ENCODE measurements at places on chromosomes 7 and 10.

DNA sequence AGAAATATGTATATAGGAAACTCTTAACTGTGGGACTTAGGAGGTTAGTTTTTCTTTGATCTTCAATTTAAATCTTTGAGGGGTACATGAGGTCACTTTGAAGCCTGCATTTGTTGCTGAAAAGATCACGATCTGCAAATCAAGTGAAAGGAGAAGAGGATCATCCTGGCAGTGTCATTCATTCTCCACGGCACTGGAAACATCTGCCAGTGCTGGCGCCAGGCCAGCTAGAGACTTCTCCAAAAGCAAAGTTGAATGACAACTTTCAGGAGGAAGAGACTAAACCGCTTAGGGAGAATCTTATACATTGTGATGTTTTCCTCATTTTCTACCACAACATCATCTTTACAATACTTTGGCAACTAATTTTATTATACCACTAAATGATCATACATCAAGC, 42.5 kb downstream of the MRC1 start:
- DNase-seq: no peak

- no peak for DNase-seq
These were observed 15.6 kb upstream of the SLC25A13 start for GRCh38 chr7:96337519-96337918.

DNA sequence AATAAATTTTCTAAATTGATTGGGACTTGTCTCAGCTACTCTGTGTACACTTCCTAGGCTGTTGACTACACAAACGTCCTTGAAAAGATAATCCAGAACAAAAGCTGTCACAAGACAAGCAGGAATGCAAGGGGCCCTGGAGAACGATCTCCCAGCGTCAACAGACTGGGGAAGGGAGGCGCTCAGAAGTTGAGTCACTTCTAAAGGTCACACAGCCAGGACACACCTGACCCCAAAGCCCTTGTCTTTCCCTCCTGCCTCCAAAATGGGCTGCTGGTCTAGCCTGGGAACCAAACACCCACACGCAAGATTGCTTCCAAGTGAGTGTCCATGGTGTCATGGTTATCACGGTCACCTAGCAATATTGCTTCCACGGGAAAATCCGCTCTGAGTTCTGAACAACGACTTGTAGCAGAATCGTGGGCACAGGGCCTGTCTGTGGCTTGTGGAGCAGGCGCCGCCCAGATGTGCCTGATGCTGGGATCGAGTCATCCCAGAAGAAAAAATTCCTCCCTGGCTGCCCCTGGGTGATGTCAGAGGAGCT, 49.8 kb downstream of the SPOCK2 start:
- DNase-seq: no peak

DNA sequence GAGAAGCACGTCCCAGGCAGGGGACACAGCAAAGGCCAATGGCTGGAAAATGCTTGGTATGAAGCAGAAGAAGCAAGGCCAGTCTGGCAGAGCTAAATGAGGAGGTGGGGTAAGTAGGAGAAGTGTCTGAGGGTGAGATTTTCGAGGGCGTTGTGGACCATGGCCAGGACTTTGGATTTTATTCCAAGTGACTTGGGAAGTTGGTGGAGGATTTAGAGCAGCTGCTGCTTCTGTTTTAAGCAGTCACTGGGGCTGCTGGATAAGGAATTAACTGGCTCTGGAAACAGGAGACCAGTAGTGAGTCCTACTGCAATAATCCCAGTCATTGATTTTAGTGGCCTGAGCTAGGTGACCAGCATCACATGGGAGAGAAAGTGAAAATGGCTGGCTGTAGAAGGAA, 67.6 kb upstream of the GSDME start:
- no peak for DNase-seq

GRCh38 chr7:148708026-148708885, 9.6 kb downstream of the CUL1 start:
- no peak for DNase-seq

- DNase-seq: no peak
These were observed 32.2 kb upstream of the PPP1R9A start for GRCh38 chr7:94875201-94875600.

DNA sequence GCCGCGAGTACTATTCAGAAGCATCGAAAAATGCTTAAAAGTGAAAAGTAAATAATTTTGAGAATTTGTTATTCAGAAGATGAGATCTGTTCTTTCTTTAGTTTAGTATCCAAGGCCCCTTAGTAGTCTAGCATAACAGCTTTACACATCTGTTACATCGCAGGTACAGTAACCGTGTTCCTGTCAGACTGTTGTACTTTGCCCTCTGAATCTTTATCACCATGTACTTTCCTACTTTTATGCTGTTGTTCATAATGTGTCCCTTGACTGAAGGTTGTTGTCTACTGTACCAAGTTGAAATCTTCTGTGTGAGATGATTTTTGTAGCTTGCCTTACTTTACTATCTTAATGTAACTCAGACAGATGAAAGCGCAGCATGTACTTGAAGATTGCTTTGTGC, 38.3 kb downstream of the WAC start:
- DNase-seq: no peak

DNA sequence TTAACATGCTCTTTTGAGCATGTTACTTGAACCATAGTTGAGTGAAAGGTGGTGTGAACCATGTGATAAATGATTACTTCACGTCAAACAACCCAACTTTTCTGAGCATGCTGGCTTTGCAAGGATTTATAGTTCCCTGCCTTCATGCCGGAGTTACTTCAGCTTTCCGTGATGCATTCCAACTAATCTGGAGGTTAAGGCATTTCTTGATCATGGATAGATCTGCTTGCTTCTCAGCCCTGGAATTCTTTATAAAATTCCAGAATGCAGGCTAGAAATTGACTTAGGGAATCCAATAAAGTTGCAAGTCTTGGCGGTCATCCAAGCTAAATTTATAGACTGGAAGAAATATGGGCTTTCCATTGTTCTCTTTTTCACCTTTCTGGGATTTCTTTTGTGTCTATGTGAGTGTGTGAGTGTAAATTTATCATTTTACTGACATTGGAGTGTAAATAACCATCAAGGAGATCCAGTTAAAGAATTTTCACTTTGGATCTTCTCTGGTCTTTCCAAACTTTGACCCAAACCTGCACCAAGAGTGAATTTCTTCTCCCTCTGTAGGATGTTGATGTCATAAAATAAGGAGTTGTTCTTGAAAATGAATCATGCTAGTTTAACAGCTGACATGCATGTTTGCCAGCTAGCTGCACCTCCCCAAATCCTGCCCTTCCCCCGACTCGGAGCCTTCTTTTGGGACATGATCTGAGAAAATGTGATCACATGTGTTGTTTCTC, 289.0 kb downstream of the TWIST1 start:
- DNase-seq: no peak

DNA sequence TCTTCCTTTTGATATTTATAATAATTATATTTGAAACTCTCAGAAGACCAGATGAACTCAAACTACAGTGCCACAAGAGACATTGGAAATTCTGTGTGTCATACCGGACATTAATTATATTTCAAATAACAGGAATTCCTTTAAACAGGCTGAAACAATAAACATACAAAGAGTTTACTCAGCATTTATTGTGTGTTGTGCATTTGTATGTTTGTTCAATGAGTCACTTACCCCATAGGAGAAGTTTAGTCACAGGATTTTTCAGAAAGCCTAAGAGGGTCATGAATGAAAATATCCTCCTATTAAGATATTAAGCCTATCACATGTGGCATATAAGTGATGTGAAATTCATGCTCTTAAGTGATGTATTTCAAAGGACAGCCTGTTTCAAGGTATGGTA, 566.8 kb downstream of the CNTNAP2 start:
- DNase-seq: no peak

GRCh38 chr7:113371416-113372043, 253.2 kb upstream of the SMIM30 start:
- DNase-seq: no peak

DNA sequence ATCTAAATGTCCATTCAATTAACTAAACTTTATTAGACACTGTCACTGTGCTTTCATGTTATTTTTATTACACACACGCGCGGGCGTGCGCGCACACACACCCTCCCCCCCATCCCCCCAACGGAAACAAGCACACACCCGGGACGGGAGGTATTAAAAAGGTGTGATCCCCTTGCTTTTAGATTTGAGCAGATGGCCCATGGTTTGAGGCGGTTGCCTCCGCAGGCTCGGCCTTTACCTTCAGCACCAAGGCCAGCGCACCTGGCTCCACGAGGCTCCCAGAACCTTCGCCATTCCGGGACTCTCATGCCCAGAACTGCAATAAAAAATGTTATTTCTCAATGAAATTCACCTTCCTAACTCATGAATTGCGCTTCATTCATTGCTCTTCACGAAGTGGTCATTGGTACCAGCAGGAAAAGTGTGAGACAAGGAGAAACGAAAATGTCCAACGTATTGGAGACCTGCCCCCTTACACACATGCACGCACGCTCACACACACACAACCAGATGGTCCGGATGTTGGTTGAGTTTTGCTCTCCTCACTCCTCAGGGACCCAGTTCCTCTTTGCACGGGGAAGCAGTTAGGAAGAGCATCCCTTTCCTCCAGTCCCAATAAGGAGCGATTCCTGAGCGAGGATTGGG, 20.8 kb upstream of the PTF1A start:
- DNase-seq: no peak

- no peak for DNase-seq
These were observed 52.2 kb downstream of the IFIT5 start for GRCh38 chr10:89466599-89467035.

- DNase-seq: no peak
These were observed 588 bp upstream of the PAOX start for GRCh38 chr10:133378251-133379096.

DNA sequence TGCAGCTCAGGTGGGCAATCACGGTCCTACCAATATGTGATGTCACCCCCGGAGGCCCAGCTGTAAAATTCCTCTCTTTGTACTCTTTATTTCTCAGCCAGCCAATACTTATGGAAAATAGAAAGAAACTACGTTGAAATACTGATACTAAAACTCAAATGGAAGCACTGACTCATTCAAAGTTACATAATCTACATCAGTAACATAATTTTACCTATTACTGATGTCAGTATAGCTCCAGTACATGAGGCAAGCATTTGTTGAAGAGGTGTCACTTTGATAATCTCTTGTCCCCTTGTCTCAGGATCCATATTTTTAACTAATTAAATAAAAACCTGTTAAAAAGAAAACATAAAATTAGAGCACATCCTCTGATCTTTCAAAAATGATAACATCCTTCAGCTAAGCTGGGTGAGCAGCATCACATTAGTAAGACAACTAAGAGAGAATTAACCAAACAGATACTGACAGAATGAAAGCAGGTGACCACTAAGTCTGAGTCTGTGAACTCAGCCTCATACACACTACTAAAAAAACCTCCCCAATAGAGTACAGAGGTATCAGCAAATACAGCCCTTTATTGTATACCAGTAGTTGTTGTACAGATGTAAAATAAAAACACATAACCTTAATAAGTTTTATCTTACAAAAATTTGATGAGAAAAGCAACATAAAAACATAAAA, 17.6 kb downstream of the SLC25A40 start:
- no peak for DNase-seq

DNA sequence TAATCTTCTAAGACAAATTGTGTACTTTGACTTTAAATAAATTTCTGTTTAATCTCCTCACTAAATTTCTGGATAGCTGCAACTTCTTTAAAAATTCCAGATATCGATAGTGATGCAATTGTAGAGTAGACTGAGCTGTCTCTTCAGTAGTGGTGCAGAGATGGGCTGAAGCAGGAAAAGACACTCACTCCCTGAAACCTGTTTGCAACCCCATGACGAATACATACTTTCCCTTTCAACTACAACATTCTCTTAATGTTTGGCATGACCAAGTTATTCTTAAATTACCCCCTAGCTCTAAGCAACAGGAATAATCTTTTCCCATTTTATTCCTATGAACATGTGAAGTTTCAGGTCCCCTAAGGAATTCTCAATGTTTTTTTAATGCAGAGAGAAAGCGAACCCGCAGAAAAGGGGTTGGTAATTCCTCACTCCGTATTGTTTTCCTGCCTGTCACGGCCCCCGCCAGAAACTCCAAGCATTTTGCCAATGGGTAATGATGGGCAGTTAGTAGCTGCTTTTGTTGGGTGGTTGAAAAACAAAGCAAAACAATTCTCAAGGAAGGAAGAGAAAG, 1.3 kb downstream of the THSD7A start:
- DNase-seq: no peak

DNA sequence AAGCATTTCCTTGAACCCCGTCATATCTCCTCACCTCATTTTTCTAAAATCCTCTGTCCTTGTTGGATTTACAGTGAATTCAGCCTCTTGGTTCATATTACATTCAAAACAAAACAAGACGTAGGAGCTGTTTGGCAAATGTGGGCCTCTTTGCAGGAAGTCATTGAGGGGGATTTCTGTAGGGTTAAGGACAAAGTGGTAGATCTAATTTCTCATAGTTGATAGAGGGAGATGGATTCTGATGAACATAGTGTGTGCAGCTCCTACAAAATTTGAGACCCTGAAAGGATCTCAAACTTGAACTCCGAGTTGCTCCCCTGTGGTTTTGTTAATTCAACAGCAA, 682 bp downstream of the TBXAS1 start:
- DNase-seq: no peak

GRCh38 chr7:20235288-20235687, 18.1 kb upstream of the MACC1 start:
- DNase-seq: no peak

GRCh38 chr7:8582728-8583127, 149.3 kb downstream of the NXPH1 start:
- no peak for DNase-seq

- DNase-seq: no peak
These were observed 7.3 kb downstream of the ZNF503 start for GRCh38 chr10:75394221-75394620.

DNA sequence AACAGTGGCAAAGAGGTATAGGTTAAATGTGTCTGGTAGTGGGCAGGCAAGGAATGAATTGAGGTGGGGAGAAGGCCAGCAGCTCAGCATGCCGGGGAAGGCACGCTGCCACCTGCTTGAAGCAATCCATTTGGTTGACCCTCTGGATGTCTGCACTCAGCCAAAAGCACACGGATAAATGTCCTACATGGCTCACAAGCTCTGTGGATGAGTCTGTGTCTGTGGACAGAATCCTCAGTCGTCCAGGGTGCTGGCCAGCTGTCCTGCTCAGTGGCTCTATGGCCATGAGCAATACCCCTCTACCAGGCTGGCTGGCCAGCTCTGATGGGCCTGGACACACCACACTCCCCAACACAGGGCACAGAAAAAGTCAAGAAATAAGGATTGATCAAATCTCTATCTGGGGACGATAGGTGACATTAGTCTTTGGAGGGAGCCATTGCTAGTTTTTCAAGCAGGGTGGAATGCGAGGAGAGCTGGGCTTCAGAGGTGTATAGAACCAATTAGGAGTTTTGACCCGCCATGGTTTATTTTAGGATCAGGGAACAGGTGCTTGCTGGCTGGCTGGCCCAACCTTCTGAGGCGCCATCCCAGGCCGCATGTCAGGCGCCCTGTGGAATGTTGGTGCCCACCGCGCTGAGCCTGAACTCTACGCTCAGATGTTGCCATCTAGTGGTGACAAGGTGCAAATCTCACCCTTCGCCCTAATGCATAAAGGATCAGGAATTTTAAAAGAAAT, 493.4 kb downstream of the TNS3 start:
- DNase-seq: no peak

DNA sequence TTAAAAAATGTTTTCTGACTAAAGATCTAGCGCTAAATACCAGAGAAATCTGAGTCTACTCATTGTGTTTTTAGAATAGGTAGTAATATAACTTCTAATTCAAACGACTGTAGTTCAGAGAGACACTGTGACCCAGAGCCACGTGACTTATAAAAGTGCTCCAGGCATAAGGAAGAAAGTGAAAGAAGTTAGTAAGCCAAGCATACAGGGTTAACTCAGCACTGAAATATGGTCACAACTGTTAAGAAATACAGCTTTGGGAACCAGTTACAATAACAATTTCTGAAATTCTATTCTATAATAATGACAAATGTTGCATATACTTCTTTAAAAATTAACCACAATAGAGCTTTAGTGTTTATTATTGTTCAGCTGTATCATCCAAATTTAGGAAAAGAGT, 119.1 kb downstream of the TFEC start:
- no peak for DNase-seq
